ENCODE measurements at places on chromosomes 11 and 22.

DNA sequence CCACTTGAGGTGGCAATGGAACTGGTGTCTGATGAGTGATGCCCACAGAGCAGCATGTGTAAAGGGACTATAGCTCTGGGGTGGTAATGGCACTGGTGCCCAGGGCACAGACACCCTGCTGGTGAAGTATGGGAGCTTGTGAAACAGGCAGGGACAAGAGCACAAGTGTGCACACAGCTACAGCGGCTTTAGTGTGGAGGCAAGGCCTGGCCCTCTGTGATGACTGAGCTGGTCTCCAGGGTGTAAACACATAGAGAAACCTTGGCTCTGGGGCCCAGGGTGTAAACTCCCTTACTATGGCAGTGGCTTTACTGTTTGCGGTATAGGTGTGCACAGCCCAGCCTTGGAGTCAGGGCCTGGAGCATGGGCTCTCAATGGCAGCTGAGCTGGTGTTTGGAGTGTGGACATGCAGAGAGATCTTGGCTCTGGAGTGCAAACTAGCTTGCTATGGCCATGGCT lies 46.3 kb downstream of the BIRC2 start:
- no peak for DNase-seq

DNA sequence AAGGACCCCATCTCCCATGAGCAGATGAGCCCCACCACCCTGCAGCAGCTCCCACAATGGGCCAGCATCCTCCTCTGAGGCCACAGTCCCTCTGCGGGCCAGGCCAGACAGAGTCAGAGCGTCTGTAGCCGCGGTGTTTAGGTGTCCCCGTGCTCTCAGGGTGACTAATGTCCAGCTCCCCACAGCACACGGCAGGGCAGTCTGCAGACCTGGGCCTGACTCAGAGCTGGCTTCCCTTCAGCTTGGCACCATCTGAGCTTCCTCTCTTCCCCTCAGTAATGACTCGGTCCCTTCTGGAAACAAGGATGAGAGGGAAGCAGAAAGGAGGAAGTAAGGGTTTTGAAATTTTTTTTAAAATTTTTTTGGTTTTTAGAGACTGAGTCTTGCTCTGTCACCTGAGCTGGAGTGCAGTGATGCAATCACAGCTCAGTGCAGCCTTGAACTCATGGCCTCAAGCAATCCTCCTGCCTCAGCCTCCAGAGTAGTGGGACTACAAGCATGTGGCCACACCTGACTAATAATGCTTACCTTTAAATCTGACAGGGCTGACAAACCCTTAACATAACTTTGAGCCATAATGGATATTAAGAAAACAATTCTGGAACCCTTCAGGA lies 28.5 kb downstream of the LRRC74B start:
- DNase-seq, result no peak

DNA sequence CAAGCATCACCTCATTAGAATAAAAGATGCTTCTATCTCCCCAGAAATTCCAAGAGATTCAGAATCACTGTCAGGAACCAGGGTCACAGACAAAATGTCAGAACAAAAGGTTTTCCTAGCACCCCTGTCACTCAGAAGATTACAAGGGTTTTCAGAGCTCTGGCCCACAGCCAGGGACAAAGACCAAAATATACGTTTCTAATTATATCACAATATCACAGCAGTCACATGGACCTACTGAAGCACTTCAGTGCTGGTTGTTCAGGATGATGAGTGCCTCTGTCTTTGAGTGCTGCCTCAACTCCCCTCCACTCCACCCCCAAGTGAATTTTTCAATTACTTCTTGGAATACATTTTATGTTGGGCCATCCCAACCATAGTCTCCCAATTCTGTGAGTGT lies 21.9 kb upstream of the RTL6 start:
- no peak for DNase-seq

DNA sequence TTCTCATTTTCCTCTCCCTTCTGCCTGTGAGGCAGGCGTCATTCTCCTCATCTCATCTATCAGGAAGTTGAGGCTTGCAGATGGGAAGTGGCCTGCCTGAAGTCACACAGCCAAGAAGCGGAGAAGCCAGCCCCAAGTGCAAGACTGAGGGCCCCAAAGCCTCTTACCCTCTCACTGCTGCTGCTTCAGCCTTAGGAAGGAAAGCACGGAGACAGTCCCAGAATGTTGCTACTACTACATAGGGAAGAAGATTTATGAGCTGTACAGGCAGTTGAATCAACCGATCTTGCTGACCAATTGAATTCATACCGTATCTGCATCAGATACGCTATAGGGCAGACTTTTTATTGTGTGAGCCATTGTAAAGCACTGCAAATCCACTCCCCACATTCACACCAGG lies 89.0 kb downstream of the CWC15 start:
- DNase-seq, result no peak

- DNase-seq, result no peak
Measured at GRCh38 chr11:29432719-29433325, 584.0 kb downstream of the KCNA4 start.
